Upper lobe of left lung (tissue), 6 donors: ENCODE measurements at places on chromosomes 7 and 10. TPM values are rescaled to one million over a fixed set of nuclear protein-coding genes. Genes with fewer than 3 reads are reported as not detected.

PNLIPRP3 gene
- total RNA-seq: not detected

PSD gene
- 28.3 TPM for total RNA-seq

ZNF22 gene
- total RNA-seq: 8.4 TPM

MYO3A gene
- 0.15 TPM for total RNA-seq

FRMPD2 gene
- total RNA-seq: 0.23 TPM

ENTPD1 gene
- 38.8 TPM for total RNA-seq

ZDHHC4 gene
- 43.0 TPM for total RNA-seq

MMP21 gene
- 3.1 TPM for total RNA-seq

ANKRD61 gene
- total RNA-seq: 0.46 TPM

EPHA1 gene
- 5.3 TPM for total RNA-seq

DNA sequence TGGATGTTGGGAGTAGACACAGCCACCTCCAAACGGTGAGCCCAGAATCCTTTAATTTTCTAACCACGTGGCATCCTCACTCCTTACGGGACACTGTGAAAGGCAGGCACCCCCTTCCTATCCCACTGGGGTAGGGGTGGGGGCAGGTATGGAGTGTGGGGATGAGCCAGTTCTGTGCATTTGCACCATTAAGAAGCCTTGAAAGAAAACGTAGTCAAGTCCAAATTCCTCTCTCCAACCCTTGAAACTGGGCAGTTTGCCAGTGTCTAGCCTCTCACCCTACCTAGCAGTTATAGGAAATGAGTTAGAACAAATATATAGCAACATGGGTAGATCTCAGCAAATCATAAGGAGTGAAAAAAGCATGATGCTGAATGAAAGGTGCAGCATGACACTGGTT lies 92.4 kb upstream of the LEP start:
- DNase-seq: no peak

- DNase-seq: peak; percentile 25
These were observed 58.3 kb downstream of the CDHR3 start for GRCh38 chr7:106021151-106022067.

GRCh38 chr10:23031318-23031717 lies 64.1 kb upstream of the MSRB2 start:
- no peak for DNase-seq

DNA sequence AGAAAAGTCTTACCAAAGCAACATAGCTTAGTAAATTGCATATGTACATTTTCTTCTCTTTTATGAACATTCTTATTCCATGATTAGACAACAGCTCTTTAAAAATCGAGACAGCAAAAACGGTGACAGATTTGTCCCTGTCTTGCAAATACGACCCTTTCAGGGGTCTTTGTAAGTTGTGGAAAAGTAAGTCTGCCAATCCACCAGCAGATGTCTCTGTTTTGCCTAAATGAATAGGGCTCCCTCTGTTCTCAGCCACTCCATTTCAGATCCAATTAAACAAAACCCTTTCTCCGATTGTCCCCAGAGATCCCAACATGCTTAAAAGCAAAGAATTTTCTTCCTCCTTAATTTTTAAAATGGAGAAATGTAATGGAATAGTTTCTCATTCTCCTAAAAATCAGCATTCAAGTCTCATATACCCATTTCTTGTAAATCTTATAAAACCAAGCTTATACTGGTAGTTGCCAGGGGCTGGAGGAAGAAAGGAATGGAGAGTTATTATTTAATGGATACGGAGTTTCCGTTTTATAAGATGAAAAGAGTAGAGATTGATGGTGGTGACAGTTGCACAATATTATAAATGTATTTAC lies 61.0 kb upstream of the NFE2L3 start:
- DNase-seq: no peak

DNA sequence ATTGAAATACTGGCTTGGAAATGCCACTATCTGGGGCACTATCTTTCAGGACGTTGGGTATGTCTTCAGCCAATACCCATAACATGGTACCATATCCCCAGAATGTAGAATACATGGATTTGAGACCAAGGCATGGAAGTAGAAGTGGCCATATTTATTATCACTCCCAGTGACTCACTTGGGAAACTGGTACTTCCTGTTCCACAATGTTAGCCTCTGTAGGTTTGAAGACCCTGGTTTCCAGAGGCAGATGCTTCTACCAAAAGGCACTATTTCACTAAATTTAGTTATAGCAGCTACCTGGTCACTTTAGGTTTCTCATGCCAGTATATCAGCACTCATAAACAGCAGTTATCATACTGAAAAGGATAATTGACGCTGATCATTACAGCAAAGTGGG lies 184.2 kb downstream of the CCDC71L start:
- no peak for DNase-seq

GRCh38 chr10:98318861-98319260 lies 50.9 kb upstream of the LOXL4 start:
- DNase-seq: no peak

- no peak for DNase-seq
These were observed 130.8 kb downstream of the PRPF18 start for GRCh38 chr10:13717571-13717935.

GRCh38 chr10:97333351-97333600 lies 1.3 kb downstream of the FRAT2 start:
- DNase-seq: no peak

- no peak for DNase-seq
These were observed 566.1 kb upstream of the GALNT17 start for GRCh38 chr7:70565721-70566370.

DNA sequence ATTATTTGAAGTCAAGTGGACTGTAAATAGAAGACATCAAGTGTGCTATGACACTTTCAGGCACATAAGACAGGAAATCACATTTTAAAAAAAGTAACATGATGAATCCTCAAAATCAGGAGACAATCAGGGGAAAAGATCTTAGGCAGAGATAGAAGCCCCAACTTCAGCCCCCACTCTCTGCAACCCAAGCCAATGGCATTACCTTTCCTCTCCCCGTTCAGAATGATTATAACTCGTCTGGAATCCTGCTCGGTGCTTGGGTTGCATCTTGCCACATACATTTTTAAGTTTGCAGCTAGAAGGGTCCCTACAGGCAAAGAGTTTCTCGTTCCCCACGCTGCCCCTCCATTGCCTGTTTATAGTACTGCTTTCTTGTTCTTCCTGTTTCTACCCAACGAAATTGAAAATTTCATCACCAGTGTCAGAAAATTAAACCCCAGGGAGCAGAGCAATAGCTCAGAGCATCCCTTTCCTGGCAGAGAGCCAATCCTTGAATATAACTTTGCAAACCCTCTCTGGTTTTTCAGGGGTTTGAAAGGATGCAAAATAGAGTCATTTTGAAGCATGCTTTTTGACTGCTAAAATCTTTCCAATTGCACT lies 260.5 kb upstream of the AOAH start:
- DNase-seq: no peak

DNA sequence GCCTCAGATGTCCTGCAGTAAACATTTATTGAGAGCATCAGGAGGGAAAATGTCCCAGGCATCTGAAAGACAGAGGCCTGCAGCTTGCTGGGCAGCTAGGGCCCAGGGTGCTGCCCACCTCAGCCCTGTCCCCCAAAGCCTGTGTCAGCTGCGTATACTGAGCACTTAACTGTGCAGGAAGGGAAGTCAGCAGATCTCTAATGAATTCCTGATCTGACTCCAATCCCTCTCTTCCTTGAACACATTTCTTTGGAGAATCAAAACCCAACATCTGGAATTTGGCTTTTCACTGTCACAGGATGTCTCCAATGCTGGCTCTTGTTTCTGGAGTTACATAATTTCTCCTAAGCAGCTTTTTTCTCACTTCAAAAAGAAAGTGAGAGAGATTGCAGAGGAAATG lies 364.7 kb upstream of the NFE2L3 start:
- DNase-seq: no peak

GRCh38 chr7:105885387-105886111 lies 9.2 kb upstream of the ATXN7L1 start:
- DNase-seq: no peak

DNA sequence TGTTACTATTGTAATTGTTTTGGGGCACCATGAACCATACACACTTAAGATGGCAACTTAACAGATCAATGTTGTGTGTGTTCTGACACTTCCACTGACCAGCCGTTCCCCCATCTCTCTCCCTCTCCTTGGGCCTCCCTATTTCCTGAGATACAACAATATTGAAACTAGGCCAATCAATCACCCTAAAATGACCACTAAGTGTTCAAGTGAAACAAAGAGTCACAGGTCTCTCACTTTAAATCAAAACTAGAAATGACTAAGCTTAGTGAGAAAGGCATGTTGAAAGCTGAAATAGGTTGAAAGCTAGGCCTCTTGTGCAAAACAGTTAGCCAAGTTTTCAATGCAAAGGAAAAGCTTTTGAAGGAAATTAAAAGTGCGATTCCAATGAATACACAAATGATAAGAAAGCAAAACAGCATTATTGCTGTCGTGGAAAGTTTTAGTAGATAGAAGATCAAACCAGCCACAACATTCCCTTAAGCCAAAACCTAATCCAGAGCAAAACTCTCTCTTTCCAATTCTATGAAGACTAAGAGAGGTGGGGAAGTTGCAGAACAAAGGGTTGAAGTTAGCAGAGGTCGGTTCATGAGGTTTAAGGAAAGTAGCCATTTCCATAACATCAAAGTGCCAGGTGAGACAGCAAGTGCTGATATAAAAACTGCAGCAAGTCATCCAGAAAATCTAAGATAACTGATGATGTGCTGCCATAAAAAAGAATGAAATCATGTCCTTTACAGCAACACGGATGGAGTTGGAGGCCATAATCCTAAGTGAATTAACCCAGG lies 90.6 kb downstream of the MTPN start:
- no peak for DNase-seq

DNA sequence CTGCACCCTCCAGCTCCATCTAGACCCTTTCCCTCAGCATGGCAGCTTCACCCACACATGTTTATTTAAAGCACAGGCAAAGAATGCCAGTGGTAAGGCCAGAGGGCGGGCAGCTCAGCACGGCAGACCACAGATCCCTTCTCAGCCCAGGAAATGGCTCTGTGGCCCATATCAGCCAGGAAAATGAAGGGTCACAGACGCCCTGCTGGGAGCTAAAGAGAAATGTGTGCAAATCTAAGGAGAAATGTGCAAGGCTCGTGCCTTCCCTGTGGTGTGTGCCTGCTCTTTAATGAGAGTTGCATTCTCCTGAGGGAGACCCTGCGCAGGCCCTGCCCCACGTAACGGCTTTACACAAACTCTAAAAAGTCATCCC lies 23.0 kb downstream of the PTPRN2 start:
- DNase-seq: no peak

DNA sequence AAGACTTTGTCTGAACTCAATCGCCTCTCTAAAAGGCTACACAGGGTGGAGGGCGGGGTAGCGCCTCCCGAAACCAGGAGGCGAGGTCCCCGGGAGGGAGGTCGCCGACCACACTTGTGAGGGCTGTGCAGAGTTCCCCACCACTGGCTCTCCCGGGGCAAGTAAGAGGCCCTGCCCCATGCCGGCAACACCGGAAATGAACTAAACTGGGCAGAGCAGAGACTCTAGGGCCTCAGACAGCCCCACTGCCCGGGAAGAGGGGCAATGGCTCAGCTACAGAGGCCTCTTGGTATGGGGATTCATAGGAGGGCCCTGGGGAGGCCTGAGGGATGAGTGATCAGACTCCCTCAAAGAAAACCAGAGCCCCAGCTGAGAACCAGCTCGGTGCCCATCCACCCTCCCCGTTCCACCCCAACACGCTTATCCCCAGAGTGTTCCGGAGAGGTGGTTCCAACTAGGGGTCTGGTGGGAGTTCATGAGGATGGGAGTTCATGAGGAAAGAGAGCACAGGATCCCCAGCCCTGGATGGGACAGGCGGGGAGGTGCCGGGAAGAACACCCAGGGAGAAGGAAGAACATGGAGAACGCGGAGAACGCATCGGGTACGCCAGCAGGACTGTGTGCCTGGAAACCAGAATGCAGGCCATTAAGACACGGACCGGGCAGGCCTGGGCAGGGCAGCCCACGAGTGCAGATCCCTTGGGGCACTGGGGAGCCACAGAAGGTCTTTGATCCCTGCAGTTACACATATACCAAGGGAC lies 89.4 kb upstream of the MYL10 start:
- DNase-seq: no peak

DNA sequence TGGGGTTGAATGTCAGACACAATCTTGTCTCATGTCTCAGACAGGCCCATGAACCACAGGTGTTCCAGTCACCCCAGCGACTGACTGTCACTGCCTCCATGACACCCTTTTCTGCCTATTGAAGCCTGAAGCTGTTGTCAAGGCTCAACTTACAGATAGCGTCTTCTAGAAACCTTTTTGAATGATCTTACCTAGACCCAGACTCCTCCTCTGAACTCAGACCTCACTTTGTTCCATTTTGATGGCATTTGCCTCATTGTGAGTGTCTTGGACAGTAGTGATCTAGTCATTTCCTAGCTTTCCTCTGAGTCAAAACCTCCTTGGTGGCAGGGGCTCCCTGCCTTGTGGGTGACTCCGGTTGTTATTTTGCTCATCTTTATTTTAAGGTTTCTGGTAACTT lies 98.3 kb upstream of the AGK start:
- DNase-seq: no peak

DNA sequence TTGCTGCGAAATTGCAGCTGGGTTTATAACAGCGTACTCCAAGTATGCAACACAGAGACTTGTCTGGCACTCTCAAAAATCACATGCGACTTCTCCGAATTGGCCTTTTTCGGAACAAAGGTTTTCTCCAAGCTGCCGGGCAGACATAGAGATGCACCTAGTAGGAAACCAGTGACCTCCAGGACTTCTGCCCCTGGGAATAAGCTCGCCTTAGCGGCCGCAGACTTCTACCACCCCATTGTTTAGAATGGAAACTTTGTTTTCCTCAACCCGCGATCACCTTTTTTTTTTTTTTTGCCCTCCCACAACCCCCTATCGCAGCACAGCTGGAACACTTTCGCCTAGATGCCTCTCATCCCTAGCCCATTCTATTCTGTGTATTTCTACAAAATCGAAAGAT lies 4.9 kb upstream of the HOXA10 start:
- DNase-seq: peak; percentile 5

DNA sequence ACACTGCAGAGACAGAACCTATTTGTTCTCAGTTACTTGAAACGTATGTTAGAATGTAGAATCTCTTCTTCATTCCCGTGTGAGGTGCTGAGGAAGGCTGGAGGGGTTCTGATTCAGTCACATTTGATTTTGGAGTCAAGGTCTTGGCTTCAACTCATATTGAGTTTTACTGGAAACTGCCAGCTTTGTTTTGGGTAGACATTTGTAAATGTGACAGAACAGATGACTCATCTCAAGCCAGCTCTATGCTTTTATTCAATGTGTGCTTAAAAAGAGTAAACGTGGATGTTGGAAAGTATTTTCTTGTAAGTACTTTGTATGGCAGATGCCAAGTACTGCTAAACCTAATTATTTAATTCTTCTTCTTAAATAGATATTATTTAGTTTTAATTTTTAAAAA lies 780.8 kb upstream of the C7orf33 start:
- DNase-seq: no peak
